Activated T-cell treated with anti-CD3 and anti-CD28 coated beads for 24 hours (primary cell): ENCODE measurements at places on chromosomes 13 and 19.

DNA sequence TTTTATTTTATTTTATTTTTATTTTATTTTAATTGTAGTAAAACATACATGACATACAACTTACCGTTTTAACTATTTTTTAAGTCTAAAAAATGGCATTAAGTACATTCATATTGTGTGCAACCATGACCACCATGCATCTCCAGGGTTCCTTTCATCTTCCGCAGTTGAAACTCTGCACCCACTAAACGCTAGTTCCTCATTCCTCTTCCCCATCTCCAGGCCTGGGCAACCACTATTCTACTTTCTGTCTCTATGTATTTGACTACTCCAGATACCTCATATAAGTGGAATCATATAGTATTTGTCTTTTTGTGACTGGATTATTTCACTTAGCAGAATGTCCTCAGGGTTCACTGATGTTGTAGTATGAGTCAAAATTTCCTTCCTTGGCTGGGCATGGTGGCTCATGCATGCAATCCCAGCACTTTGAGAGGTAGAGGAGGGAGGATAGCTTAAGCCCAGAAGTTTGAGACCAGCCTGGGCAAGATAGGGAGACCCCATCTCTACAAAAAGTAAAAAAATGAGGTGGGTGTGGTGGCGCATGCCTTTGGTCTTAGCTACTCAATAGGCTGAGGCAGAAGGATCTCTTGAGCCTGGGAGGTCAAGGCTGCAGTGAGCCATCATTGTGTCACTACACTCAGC lies 55.7 kb upstream of the ZNF507 start:
- no peak for DNase-seq

DNA sequence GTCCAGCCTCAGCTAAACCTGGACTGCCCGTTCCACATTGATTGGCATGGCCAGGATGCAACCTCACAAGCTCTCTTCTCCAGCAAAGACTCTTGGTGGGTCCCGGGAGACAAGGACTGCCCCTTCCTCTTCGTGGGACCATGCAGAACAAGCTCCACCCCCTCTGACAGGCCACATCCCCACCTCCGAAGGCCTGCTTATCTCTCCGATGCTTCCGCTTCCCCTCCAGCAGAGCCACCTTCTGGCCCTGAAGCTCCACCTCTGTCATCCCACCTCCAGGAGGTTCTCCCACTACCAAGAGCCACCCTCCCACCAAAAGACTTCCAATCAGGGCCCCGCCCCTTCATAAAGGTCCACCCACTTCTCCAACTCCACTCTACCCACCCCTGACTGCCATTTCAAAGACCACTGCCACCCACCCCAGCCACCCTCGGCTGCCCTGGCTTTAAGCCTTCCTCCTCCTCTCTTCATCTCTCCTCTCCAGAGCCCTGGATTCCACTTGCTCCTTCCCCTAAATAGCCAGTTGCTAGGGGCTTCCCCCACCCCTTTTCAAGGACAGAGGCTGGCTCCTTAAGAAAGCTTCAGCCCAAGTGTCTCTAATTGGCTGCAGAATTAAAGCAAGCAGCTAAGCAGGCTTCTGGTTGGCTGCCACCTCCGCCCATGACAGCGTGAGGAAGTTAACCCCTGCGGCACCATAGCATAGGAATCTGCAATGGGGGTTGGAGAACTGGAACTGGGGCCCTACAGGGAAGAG lies 9.9 kb downstream of the LRFN1 start:
- no peak for DNase-seq

DNA sequence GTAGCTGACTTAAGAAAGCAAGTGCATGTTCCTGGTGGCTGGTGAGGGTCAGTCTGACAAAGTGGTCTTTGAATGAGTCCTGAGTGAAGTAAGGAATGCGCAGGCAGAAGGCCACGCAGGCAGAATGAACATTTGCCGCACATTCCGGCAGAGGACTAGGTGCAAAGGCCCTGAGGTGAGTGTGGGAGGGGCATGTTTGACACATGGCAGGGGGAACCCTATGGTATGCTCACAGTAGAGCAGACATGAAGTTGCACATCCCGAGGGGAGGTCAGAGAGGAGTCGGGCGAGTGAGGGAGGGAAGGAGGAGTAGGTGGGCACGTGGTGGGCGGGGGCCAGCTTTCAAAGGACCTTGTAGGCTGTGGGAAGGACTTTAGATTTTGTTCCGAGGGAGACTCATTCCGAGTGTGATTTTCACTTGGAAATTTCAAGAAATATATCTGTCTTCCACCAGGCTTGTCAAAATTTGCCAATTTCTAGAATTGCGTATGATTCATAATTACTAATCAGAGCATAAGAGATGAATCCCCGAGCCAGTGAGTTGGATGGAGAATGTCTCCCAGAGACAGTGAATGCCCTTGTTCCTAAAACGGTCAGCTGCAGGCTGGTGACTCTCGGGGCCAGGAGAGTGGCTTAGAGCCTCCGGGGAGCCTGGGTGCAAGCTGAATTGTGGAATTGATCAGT lies 40.3 kb downstream of the ERICH6B start:
- no peak for DNase-seq

- DNase-seq: no peak
Measured at GRCh38 chr13:45859705-45860104, 8.2 kb upstream of the SIAH3 start.

DNA sequence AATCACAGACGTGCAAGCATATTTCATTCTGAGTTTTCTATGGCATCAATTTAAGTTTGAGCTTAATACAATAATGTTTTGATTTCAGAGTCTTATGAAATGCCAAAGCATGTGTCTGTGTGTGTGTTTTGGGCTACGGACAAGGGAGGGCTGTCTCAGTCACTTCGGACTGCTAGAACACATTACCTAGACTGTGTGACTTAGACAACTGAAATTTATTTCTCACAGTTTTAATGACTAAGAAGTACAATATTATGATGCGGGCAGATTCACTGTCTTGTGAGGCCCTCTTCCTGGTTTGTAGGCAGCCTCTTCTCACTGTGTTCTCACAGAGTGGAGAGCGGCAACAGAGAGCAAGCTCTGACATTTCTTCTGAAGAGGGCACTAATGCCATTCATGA lies 1202.0 kb downstream of the EFNB2 start:
- DNase-seq: no peak

DNA sequence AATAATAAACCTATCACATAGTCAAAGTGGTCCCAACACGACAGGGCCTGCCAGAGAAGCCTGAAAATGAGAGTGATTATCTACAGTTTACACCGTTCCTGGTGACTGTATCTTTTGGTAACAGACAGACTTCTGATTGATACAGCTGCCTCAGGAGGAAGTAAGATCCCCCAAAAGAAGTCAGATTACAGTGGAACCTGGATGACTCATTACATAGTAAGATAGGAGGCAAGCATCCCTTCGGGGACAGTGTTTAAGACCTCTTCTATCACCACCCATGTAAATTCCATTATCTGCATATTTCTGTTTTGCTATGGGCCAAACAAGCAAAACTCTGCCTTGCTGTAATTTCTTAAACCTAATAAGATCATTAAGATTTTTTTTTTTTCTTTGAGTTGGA lies 44.0 kb upstream of the FLT1 start:
- no peak for DNase-seq

- peak; percentile 69 for DNase-seq
Measured at GRCh38 chr13:46179491-46179908, 2.5 kb downstream of the LCP1 start.

- DNase-seq: no peak
Measured at GRCh38 chr13:35179494-35179893, 237.4 kb downstream of the NBEA start.

DNA sequence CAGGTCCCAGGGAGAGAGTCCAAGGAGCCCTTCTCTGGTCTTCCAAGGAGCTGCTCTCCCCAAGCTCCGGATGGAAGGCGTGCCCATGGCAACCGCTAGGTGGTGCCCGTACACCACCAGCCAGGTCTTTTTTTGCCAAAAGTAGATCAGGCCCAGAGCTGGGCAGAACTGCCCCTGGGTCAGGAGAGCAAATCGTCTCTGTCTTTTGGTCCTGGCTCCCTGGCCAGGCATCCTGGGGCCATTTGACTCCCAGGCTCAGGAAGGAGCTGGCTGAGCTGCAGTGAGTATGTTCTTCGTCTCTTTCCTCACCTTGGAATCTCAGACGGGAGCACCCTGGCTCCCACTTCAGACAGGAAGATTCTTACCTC lies 24.6 kb upstream of the BCL3 start:
- DNase-seq: peak; percentile 72

DNA sequence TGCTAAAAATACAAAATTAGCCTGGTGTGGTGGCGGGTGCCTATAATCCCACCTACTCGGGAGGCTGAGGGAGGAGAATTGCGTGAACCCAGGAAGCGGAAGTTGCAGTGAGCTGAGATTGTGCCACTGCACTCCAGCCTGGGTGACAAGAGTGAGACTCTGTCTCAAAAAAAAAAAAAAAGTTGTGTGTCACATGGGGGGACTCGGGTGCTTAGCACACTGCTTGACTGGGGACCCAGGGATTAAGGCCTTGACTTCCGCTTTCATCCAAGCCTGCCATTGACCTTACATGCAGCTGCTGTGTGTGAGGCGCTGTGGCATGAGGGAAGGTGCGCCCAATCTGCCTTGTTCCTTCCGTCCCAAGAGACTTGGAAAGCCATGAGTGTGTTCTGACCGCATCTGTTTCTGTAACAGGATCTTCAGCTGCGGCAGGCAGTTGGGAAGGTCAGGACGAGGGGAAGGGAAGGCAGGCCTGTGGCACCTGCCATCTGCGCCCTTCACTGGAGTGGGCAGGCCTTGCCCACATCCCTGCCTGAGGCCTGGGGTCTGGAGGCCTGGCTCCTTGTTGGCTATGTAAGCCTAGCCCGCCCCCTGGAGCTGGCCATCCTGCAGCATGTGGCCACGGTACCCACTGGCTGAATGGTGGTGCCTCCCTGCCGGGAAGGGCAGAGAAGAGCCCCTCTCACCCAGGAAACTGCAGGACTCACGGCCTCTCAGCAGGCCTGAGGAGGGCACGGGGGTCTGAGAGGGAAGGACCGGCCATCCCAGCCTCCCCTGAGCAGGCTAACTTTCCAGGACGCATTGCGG lies 23.0 kb downstream of the PPP1R37 start:
- no peak for DNase-seq

- no peak for DNase-seq
Measured at GRCh38 chr19:47331931-47332547, at the start of gene C5AR2. Gene C5AR2, plus strand, starts transcription at chr19:47332175. Its CDS starts 8,625 bp downstream, at chr19:47340800.

- DNase-seq: peak; percentile 79
Measured at GRCh38 chr19:55580628-55581144, at the start of gene ZNF579. Gene ZNF579, minus strand, starts transcription at chr19:55580848. Its CDS starts 1,209 bp downstream, at chr19:55579639.

DNA sequence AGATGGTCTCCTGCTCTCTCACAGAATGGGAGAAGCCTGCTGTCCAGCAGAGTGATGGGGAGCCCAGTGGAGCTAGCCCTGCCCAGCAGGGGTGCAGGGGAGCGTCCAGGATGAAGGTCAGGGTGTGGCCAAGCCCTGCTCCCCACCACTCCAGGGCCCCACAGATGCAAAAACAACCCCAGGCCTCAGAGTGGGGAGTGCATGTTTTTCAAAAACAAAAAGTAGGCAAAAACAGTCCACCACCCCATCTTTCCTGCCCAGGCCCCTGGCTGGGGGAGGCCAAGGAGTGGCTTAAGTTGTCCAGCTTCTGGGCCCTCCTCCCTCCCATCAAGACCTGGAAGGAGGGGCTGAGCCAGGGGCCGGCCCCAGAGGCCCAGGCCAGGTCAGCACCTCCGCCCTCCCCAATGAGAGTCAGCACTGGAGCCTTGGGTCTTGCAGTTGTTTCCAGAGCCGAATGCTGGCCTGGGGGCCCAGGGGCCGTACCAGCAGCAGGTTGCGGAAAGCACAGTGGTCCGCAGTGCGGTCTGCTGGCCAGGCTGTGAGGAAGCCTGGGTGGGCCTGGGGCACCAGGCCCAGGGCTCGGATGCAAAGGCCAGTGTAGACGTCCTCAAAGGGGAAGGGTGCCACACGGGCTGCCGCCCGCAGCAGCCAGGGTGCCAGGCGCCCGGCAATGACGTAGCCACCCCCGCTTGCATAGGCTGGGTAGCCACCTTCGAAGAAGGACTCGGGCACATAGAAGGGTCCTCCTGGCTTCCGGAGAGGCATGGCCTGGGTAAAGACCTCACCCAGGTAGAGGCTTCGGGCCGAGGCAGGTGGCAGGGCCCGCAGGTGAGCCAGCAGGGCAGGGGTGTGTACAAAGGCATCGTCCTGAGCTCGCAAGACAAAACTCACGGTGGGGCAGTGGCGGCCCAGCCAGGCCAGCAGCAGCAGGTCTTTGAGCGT lies 1.7 kb downstream of the B3GNT8 start:
- no peak for DNase-seq

DNA sequence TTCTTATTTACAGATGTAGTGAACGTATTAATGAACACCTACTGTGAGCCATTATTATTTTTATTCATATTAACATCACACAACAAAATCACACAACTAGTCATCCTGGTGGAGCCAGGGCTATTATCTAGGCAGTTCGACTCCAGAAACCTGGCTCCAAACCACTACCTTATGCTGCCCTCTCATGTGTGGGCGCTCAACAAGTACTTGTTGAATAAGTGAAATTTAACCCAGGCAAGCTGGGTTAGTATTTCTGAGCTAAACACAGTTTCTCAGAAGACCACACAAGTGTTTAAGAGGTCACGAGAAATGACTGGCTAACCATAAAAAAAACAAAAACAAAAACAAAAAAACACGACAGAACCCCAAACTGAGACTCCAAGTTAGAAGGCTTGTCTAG lies 33.6 kb downstream of the MZT1 start:
- DNase-seq: no peak

- no peak for DNase-seq
Measured at GRCh38 chr19:13817615-13818371, 22.6 kb downstream of the ZSWIM4 start.

GRCh38 chr13:47133011-47133445 lies 236.2 kb upstream of the HTR2A start:
- DNase-seq: no peak

DNA sequence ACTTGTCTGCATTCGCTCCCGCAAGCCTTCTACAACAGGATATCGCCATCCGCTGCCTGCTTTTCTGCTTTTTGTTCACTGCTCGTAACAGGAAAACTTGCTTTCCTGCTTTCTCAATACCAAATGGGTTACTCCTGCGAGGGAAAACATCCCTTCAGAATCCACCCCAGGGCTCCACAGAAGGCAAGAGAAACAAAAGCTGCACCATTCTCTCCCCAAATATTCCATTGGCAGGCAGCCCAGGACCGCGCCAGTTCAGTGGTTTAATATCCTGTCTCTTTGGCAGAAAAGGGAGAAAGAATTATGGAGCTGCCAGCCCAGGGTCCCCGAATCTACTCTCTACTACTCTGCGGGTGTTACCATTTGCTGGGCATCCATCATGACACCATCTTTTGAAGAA lies 84.7 kb upstream of the DOCK9 start:
- DNase-seq: no peak

- DNase-seq: no peak
Measured at GRCh38 chr19:13015361-13016223, 20.3 kb downstream of the NFIX start.
